ENCODE measurements at places on chromosomes 4 and X.

DNA sequence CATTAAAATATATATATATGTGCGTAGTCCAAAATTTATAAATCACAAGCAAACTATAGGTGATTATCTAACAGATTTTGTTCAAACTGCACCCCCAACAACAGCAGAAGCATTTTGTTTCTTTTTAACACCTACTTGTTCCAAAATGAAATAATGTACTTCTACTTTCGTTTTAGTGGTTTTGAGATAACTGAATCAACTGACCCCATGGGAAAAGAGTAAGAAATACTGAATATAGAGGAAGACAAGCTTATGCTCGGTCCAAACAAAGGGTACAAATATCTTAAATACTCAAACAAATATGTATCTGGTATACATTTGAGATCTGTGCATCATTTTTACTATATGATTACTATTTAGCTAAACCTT is 22.4 kb downstream of the MAP7D3 start:
- no peak for DNase-seq
- no peak overlapping the region for H3K4me3 ChIP-seq
- no peaks in the 10 kb centered on the region for H3K4me1 ChIP-seq
- no peaks in the 10 kb centered on the region for H3K27me3 ChIP-seq
- peaks cover 37% of the 10 kb centered on the region for H3K36me3 ChIP-seq

- no peak overlapping the region for H3K27ac ChIP-seq
- H3K27me3 ChIP-seq = no peaks in the 10 kb centered on the region
- peak; percentile 62 for DNase-seq
Observed at GRCh38 chrX:2703991-2704369, 12.9 kb downstream of the CD99 start.

GRCh38 chr4:126264839-126265238 is 950.1 kb downstream of the FAT4 start:
- no peaks in the 10 kb centered on the region for H3K36me3 ChIP-seq
- H3K27me3 ChIP-seq = no peaks in the 10 kb centered on the region
- no peak overlapping the region for H3K4me3 ChIP-seq
- H3K27ac ChIP-seq = no peak overlapping the region

GRCh38 chr4:75099321-75099720 is 166.4 kb downstream of the PARM1 start:
- H3K36me3 ChIP-seq = no peaks in the 10 kb centered on the region
- no peak for DNase-seq
- no peak overlapping the region for H3K27ac ChIP-seq
- H3K27me3 ChIP-seq = no peaks in the 10 kb centered on the region

DNA sequence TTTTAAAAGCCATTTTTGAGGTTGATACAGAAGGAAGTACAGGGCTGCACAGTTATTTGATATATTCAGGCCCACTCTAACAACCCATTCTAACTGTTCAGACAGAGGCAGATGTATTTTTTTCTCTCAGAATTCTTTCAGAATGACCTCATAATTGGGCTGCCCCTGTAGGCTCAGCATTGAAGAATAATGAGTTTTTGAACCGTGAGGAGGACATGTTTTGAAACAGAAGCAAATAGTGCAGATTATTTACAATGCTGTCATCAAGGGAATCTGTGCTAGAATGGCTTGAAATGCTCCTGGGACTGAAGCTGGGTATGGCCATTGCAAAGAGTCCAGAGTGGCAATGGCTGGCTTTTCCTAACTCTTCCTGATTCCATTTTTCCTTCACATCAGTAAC is 158.1 kb downstream of the SOX3 start:
- H3K27ac ChIP-seq = no peak overlapping the region
- H3K4me3 ChIP-seq = no peak overlapping the region
- no peaks in the 10 kb centered on the region for H3K27me3 ChIP-seq
- H3K36me3 ChIP-seq = no peaks in the 10 kb centered on the region

GRCh38 chr4:6524436-6524835 is 50.6 kb upstream of the MAN2B2 start:
- no peaks in the 10 kb centered on the region for H3K36me3 ChIP-seq
- DNase-seq = no peak
- H3K27me3 ChIP-seq = no peaks in the 10 kb centered on the region
- no peak overlapping the region for H3K27ac ChIP-seq
- no peak overlapping the region for H3K4me3 ChIP-seq

- H3K36me3 ChIP-seq = no peaks in the 10 kb centered on the region
- no peaks in the 10 kb centered on the region for H3K27me3 ChIP-seq
- no peaks in the 10 kb centered on the region for H3K4me1 ChIP-seq
- H3K27ac ChIP-seq = no peak overlapping the region
- no peak for DNase-seq
Observed at GRCh38 chr4:100838286-100838685, 320.5 kb upstream of the EMCN start.

Data from tibial artery (tissue), 4 donors.